CD4-positive, alpha-beta T cell treated with Interleukin-4 for 4 hours (primary cell): ENCODE measurements at places on chromosomes 1 and 21.

DNA sequence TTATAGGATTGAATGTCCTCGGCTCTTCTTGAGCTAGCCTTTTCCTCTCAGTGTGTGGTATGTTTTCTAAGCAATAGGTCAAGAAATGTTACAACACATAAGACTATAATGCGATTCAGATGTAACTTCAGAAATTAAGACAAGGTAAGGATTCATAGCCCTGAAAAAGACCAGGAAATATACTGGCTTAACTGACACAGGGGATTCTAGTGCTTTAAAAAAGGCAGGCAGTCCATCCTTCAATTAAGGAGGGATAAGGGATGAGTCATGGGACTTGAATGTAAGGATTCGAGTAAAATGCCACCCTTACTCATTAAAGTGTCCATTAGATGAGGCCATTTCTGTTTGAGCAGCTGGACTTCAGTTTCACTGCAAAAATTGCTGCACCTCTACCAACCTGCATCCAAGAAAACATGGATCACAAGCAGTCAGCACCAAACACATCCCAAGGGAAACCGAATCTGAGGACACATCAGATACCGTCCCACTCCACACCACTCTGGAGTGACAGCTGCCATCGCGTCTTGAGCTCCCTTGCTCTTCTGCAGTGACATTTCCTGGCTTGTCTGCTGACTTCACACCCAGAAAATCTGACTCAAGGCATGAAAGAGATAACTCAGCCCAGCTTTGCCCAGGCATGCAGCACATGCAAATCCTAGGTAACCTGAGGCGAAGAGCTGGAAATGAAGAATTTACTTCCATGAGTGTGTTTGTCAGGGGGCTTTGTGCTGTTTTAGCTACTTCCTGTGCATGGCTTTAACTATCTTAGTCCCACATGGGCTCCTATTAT lies 37.8 kb downstream of the NGF start:
- no peak for DNase-seq

DNA sequence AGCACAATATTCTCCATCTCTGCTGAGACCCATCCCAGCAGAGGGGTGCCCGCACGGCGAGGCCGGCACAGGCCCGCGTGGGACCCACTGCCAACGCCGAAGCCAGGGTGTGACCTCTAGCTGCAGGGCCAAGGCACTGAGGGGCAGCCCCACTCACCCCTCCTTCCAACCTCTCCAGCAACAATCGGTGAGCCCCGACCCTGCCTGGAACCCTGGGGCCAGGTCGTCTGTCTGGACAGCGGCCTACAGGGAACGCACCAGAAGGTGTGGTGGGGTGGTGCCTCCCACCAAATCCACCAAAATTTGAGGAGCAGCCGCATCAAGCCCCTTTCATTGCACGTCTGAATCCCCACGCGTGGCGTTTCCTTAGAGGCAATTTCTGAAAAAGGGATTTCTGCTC lies 63.0 kb upstream of the ADARB1 start:
- DNase-seq: no peak

DNA sequence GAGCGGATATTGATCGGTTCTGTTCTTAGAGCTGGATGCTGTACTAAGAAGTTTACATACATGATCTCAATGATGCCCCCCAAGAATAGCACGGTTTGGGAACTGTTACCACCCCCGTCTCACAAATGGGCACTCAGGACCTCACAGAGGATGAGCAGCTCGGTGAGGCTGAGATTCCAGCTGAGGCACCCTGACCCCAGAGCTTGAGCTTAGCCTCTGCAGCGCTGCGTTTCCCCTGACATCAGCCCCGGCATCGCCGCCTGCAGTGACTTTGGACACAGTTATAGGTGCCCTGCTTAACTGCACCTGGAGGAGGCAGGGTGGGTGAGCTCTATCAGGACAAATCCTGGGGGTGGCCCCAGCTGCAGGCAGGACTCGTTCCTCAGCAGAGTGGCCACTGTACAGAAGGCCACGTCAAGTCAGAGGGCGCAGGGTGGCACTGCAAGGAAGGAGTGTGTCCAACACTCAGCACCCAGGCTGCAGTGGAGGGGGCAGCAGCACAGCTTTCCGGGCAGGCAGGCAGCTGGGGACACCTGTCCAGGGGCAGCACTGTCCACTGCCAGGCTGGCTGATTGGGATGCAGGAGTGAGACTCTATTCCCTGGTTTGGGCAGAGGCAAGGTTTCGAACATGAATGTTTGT lies 65.8 kb upstream of the ABCG1 start:
- DNase-seq: no peak

DNA sequence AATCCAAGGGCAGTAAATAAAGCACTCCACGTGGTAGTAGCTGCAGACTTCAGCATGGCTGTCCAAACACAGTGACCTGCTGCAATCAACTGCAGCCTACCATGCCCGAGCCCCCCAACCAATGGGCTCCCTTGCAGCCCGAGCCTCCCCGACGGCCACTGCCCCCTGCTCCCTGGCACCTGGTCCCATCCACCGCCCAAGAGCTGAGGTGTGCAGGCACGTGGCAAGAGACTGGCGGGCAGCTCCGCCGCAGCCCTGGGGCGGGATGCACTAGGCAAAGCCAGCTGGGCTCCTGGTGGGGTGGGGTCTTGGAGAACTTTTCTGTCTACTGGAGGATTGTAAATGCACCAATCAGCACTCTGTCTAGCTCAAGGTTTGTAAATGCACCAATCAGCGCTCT lies 57.6 kb upstream of the RGS2 start:
- DNase-seq: no peak

DNA sequence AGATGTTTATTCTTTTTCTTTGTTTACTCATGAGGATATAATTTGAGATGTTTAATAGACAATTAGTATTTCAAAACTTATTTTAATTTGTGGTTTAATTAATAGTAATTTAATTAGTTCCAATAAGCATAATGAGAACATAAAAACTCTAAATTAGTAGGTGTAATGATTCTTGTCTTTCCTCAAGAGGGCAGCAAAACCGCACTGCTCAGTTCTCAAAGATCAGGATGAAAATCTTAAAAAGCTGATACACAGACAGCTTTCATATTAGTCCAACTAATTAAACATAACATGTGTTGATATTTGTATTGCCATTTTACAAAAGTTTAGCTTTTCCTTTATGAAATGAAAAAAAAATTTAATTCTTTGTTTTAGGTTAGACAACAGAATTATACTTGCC lies 106.7 kb upstream of the C21orf91 start:
- DNase-seq: no peak

DNA sequence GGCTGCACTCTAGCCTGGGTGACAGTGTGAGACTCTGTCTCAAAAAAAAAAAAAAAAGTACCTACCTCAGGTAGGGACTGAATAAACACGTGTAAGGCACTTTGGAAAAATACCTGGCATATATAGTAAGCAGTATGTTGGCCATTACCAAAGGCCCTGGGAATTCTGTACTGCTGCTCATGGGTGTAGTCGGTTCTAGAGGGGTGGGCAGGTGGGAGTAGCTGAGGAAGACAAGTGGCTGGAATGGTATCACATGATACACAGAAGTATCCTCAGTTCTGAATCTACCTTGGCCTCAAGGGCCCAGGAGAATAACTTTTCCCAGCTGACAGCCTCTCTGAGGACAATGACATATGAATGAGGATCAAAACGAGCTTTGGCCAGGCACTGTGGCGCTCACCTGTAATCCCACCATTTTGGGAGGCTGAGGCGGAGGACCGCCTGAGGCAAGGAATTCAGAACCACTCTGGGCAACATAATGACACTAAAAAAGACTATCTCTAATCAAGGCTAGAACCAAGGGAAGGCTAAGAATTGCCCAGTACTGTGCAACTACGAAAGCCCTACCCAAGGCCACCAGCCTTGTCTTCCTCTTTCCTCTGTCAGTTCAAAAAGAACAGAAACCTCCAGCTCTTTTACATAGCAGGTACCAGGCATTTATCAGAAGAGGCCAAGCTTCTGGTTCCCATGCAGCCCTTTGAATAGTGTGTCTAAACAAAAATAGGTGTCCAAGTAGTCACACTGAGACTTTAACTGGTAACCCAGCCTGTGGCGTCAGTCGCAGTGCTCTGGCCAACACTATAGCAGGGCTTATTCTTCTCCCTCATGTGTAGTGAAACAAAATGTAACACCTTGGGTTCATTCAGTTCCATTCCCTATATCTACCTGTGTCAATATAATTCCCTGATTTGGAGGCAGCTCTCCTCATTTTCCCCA lies 10.2 kb downstream of the MMACHC start:
- no peak for DNase-seq

DNA sequence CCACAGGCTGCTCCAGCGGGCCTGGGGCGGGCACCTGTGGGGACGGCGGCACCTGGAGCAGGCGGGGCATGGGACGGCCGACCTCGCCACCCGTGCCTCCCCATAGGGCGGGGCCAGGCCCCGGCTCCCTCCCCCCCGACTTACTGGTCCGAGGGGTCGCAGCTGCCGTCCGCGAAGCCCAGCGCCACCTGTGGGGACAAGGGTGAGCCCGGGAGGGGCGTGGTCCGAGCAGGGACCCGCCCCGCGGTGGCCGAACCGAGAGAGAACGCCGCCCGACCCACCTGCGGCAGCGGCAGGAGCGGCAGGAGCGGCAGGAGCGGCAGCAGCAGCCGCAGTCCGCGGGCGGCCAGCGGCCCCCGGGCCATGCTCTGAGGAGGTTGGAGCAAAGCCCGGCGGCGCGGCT lies at the start of gene TMEM52:
TSS of gene TMEM52 (minus strand) at position 379 of the 403 bp plus-strand sequence. CDS start at position 365, 14 bp downstream.
- DNase-seq: no peak

- DNase-seq: no peak
These were observed 155.7 kb downstream of the PTPRU start for GRCh38 chr1:29392036-29392435.

- DNase-seq: no peak
These were observed 111.5 kb downstream of the ETS2 start for GRCh38 chr21:38917043-38917774.

- DNase-seq: no peak
These were observed 40.6 kb upstream of the LYST start for GRCh38 chr1:235907187-235907896.

GRCh38 chr1:5729636-5730145 lies 262.5 kb downstream of the NPHP4 start:
- no peak for DNase-seq

DNA sequence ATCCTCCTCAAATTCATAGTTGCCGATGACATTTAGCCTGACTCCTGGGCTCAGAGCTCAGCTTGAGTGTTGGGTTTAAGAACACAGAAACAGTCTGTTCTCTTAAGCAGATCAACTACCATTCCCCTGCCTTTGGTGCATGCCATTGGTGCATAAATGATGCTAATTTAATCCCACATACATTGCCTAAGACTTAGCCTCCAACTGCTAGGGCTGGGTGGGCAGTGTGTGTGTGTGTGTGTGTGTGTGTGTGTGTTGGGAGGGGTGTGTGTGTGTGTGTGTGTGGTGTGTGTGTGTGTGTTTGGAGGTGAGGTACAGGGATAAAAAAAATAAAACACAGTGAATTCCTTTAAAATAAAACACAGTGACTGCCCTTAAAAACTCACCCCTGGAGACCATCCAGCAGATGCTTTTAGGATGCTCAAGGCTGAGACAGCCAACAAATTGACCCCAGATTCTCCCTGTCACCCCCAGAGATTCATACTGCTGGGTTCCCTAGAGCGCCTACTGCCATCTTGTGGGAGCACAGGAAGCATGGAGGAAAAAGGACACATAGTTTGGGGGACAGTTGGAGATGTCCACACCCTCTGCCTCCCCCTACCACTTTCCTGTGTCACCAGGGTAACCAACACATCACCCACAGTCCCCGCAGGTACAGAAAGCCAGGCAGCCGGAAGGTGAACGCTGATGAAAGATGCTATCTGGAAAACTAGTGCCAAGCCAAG lies 30.6 kb downstream of the KLHDC7A start:
- DNase-seq: no peak

- DNase-seq: no peak
These were observed 7.9 kb upstream of the TRAF5 start for GRCh38 chr1:211318576-211319280.

DNA sequence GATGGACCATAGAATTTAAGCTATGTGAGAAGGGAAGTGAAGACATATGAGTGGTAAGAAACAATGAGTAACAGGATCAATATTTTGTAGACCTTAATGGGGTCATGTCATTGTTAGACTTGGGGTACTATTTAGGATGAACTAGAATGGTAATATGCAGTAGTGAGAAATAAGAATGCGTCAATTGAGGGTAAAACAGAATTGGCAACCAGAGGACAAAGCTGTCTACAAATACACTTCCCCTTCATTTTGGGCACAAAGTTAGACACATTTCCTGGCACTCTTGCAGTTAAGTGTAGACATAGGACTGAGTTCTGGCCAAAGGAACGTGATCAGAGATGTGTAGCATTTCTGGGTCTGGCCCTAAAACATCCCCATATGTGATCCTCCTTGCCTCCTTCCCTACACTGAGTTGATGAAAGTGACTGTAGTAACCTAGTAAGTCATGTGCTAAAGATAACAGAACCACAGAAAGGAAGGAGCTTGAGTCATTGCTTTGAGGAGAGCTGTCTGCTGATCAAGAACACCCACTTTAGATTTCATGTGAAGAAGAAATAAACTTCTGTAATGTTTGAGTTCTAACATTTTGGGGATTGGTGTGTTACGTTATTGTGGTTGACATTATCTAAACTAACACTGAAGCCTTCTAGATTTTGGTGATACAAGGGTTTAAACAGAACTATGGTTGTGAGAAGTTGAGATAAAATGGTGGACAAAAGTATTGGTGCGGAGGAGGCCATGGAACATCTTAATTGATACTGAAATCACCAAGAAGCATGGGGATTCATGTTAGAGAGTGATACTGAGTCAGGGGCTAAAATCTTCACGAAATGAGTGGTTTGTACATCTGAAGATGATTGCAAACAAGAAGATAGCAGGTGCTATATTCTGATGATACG lies 41.7 kb downstream of the CD55 start:
- peak; percentile 59 for DNase-seq

GRCh38 chr1:199472978-199473377 lies 554.5 kb upstream of the NR5A2 start:
- DNase-seq: no peak

GRCh38 chr1:110205156-110205555 lies 5.0 kb upstream of the KCNC4 start:
- no peak for DNase-seq

GRCh38 chr1:215210167-215210566 lies 127.6 kb downstream of the KCNK2 start:
- DNase-seq: no peak

DNA sequence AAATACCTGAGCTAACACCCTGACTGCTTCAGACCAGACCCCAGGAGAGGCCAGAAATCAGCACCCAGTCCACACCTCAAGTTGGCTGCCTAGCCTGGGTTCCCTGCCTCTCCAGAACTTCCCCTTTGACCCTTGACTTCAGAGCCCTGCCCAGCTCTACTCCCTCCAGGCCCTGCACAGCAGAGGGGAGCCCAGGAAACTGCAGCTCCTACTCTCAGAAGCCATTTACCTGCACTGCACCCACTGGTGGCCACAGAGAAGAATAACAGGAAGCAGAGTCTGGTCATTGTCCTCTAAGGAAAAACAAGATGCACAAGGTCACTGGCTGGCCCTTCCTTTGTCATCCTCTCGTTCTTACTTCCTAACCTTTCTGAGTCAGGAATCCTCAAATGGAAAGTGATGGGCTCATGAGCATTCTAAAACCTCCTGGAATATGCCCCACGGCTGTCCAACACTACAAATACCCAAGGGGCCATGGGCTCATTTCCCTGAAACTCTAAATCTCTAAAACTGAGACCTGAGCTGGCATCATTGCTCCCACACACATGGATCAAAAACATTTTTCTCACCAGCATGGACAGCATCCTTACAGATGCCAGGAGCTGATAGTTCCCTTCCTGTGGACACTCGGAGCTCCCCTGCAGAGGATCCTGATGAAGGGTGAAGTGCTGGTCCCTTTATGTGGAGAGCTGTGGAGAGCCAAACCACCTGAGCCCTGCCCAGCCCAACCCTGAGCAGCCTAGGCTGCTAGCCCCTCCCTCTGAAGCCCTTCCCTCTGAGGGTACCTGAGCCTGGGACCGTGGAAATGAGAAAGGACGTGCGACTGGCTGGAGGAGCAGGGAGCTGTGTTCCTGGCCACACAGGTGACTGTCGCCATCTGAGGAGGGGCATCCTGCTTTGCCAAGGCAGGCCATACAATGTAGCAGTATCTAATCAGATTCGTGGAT lies at the start of gene ITLN2:
TSS of gene ITLN2 (minus strand) at position 652 of the 947 bp plus-strand sequence. CDS start at position 584, 68 bp downstream.
- peak; percentile 49 for DNase-seq
